BJ (cell line): ENCODE measurements at places on chromosomes 2 and 18.

- no peak for DNase-seq
Measured at GRCh38 chr18:63890237-63890949, 2.9 kb downstream of the SERPINB2 start.

- DNase-seq = no peak
Measured at GRCh38 chr2:60852282-60852860, 29.0 kb upstream of the REL start.

DNA sequence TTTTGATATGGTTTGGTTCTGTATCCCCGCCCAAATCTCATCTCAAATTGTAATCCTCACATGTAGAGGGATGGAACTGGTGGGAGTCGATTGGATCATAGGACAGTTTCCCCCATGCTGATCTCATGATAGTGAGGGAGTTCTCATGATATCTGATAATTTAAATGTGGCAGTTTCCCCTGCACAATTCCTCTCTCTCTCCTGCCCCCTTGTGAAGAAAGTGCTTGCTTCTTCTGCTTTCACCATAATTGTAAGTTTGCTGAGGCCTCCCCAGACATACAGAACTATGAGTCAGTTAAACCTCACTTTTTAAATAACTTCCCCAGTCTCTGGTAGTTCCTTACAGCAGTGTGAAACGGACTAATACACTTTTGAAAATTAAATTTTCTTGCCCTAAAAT, 12.3 kb upstream of the KCNJ3 start:
- no peak for DNase-seq

DNA sequence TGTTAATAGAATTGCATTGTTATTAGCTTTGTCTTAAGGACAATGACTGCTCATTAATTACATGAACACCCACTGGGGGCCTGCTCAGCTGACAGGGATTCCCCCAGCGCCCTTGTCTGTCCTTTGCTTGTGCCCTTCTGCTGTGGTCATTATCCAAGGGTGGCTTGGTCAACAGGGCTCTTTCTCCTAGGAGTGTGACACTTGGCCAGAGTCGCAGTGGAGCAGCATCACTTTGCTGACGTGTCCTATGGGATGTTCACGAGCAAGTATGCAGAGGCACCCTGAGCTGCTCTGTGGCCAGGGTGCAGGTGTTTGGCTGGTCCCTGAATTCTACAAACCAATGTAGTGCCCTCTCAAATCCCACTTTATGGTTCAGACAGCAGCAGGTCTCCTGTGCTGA, 46.0 kb downstream of the PTGR3 start:
- no peak for DNase-seq

- peak; percentile 19 for DNase-seq
Measured at GRCh38 chr2:202278036-202278760, 12.6 kb downstream of the NOP58 start.

- DNase-seq = no peak
Measured at GRCh38 chr2:208072250-208072892, 47.0 kb upstream of the PLEKHM3 start.

DNA sequence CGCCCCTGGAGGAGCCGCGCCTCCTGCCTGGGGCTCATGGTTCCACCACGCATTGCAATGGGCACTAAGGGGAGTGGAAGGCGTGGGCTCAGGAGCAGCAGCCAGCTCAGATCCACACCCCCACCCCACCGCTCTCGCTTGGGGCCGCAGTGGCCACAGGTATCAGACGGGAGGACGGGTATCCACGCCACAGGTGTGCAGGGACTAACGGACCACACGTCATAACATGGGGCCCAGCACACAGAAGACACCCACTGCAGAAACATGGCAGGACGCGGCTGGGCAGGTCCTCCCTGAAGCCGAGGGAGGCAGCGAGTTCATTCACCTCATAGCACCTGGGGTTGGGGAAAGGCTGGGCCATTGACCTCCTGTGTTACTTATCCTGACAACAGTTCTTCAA, 13.0 kb downstream of the HDAC4 start:
- DNase-seq = no peak

- peak; percentile 18 for DNase-seq
Measured at GRCh38 chr2:202780514-202781021, 91.0 kb downstream of the ICA1L start.

DNA sequence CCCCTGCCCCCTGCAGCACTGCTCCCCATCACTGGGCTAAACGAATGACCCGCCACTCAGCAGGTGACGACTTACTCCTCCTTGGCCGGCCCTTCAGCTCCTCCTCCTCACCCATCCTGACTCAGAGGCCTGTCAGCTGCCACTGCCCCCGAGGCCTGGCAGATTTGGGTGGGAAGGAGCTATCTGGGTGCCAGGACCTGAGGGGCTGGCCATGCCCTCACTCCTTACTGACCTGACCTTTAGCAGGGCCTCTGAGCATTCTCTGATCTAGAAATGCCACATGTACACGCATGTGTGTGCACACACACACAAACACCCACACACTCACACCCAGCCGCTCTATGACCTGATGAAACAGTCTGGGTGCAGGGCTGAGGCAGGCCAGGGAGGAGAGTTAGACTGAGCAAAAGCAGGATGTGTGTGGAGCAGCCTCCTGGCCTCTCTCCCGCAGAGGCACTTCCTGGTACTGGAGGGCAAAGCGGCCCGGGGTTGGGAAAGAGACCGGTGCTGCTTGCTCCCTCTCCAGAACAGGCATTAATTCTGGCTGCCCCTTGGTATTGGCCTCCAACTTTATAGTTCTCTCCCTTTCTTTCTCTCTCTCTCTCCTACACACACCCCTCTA, 68.0 kb downstream of the ZFP36L2 start:
- peak; percentile 20 for DNase-seq

GRCh38 chr2:40394597-40394996, 57.3 kb downstream of the SLC8A1 start:
- no peak for DNase-seq

DNA sequence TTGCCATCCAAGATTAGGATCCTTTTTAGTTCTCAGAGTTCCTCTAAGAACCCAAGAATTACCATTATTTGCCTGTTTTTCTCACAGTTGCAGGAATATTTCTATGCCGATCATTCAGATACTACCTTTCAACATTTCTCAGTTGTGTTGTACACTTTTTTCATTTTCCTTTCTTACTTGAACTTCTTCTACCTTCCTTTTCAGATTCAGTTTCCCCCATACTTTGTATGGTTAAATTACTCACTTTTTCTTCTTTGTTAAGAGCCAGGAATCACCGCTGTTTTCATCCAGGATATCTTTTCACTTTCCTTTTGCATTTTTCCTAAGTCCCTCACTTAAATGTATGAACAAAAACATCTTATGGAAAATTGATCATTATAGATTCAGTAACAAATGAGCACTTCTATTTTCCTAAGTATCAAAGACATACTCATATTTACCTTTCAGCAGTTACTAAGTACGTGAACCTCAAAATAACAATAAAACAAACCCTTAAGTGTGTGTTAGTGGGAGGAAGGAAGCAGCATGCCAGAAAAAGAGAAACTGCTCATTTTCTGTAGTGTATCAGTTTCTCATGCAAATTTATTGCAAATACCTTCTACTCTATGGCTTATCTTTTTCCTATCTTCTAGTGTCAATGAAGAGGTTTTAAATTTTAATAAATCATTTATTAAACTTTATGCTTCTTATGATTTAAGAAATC, 64.3 kb upstream of the STAT1 start:
- no peak for DNase-seq

GRCh38 chr18:69871363-69871762, 76.3 kb downstream of the CD226 start:
- no peak for DNase-seq

DNA sequence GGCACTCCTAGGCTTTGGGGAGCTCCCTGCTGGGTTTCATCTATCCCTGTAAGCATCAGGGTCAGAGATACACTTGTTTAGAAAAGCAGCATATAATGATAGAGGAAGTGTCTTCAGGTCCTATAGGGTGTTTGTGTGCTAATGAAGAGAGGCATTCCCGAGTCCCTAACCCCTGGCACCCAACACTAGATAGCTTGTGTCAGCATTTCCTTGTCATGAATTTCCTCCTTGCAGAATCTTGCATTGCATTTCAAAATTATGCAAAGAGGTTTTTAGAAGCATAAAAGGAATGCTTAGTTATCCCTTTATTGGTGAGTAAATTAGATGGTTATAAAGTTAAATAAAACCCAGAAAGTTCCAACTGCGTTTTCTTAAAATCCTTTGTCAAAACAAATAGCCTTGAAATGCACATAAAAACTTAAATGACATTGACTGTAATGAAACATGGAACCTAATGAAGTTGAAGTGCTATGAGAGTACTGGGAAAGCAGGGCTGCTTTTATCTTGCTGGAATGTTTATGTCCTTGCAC, 63.7 kb upstream of the LHCGR start:
- no peak for DNase-seq
